ENCODE measurements at places on chromosomes 5 and 9.

GRCh38 chr5:52738095-52738506, 49.6 kb upstream of the ITGA1 start:
- DNase-seq, result no peak

- no peak for DNase-seq
Observed at GRCh38 chr9:37336150-37336549, 86.3 kb upstream of the GRHPR start.

GRCh38 chr5:6674421-6674820, 38.8 kb upstream of the TENT4A start:
- DNase-seq, result no peak

DNA sequence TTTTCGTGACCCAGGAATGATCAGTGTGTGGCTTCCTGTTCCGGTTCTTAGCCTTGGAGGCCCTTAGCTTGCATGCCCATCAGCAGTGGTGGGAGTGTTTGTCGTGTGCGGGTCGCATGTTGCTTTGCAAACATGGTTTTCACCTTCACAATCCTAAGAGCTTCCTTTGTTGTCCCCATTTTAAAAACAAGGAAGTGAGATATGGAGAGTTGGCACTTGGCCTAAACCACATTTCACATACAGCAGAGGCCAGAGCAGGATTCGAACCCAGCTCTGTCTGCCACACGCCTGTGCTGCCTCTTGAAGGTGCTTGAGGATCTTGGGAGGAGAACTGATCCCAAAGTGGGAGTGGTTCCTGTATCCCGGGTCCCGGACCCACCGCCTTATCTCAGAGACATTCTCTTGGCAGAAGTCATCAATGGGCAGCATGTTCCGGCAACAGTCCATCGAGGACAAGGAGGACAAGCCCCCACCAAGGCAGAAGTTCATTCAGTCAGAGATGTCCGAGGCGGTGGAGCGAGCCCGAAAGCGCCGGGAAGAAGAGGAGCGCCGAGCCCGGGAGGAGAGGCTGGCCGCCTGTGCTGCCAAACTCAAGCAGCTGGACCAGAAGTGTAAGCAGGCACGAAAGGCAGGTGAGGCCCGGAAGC, 38.2 kb upstream of the POMT1 start:
- no peak for DNase-seq

- no peak for DNase-seq
Observed at GRCh38 chr5:64384765-64385164, 121.0 kb upstream of the RGS7BP start.

- no peak for DNase-seq
Observed at GRCh38 chr5:178196986-178197385, 7.3 kb upstream of the HNRNPAB start.

DNA sequence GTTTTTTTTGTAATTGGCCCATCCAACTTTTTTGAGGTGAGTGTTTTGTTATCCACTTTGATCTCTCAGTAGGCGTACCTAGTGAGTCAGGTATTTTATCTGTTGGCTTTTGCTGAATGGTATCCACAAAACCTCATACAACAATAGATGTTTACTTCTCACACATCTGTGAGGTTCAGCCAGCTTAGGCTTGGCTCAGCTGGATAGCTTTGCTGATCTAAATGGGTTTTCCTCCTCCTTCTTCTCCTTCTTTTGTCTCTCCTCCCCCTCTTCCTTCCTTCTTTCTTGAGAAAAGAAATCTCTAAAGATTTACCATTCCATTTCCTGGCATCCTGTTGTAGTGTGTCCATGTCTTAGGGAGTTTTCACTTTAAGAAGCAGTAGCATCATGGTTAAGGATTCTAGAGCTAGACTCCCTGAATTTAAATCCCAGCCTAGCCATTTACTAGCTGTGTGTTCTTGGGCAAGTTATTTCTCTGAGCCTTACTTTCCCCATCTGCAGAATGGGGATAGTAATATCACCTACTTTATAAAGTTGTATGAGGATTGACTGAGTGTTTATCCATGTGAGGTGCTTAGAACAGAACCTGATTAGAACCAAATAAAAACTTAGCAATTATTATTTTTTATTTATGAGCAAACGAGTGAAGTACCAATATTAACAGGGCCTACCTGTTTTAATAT, 126.3 kb downstream of the ARHGAP26 start:
- DNase-seq, result no peak

- no peak for DNase-seq
Observed at GRCh38 chr9:87035879-87036278, 88.6 kb upstream of the GAS1 start.

DNA sequence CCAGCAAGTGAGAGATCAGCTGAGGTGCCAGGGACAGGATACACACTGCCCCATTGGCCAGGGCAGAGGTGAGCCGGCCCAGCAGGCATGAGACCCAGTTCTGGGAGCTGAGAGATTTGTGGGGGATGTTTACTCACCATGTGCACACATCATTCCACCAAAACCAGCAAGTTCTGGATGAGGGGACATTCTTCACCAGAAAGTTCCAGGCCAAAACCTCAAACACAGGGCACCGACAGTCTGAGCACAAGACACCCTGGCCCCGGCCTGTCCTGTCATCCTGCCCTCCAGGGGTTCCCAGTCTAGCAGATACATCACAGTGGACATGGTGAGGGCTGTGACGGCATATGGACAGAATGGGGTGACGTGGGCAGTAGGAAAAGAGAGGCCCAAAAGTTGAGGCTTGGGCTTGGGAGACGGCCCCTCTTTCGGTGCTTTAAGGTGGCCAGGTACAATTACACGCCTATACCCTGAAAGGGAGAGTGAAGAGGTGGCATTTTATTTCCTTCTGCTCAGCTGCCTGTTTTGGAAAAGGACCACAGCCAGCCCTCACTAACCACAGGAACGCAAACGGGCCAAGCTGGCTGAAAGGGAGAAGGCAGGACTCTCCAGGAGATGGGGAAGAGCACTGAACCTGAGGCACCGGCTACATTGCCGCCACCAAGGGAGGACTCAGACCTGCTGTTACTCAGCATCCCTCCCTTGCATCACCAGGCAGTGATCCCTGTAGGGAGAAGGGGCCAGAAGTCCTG, 64.0 kb downstream of the SHB start:
- no peak for DNase-seq

DNA sequence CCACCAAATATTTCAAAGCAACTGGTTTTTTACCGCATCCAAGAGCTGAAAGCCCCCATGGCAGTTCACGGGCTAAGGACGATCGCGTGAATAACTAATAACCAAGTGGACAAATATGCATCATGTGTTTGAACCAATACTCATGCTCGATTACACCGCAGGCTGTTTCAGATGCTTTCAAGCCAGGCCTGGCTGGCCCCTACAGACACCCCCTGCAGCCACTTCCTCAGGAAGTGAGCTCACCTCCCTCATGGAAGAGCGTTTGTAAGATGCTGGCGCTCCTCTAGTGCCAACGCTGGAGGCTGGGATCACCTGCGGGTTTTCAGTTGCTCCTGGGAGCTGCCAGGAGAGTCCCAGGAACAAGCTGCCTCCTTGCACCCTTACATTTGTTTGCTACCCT, 53.9 kb upstream of the PTCH1 start:
- no peak for DNase-seq

- no peak for DNase-seq
Observed at GRCh38 chr5:23825196-23825595, 317.8 kb downstream of the PRDM9 start.

DNA sequence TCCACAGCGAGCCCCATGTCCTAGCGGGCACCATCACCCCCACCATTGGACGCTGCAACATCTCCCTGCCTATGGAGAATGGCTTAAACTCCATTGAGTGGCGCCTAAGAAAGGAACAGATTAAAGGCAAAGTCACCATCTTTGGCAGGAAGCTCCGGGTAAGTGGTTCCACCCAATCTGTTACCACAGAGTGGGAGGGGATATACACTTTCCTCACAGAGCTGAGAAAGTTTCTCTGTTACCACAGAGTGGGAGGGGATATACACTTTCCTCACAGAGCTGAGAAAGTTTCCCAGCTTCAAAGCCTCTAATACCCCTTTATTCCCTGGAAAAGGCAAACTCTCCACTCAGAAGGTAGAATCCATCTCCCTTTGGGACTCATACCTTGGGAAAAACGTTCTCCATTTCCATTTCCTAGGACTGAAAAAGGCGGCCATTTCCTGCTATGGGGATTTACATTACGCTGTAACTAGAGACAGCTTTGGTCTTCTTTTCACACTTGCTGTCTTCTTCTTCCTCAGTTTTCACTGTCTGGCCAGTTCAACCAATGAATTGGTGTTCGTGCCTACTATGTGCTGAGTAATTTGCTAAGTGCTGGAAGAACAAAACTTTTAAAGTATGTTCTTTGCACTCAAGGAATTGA, 63.4 kb upstream of the WWC1 start:
- no peak for DNase-seq

DNA sequence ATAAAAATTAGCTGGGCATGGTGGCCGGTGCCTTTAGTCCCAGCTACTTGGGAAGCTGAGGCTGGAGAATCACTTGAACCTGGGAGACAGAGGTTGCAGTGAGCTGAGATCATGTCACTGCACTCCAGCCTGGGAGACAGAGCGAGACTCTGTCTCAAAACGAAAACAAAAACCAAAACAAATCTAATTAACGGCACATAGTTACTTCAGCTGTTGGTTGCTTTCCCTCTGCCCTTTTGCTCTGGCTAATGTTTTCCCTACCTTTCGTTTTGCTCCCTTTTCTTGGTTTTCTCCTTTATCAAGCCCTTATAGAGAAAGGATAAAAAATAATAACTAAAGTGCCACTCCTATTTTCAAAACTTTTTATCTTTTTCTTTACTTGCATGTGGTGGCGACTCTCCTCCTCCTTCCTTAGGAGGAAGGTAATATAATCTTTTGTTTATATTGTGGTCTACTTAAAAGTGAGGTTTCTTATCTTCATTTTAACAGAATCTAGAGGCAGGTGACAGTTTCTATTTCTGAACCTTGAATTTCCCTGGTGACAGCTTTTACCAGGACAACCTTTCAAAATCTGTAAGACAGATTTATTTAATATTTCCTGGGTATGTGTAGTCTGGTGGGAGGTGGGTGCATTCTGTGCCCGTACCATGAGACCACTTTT, 125.4 kb downstream of the ARHGEF28 start:
- DNase-seq, result no peak

- DNase-seq, result no peak
Observed at GRCh38 chr9:105057551-105057950, 129.6 kb upstream of the ABCA1 start.

DNA sequence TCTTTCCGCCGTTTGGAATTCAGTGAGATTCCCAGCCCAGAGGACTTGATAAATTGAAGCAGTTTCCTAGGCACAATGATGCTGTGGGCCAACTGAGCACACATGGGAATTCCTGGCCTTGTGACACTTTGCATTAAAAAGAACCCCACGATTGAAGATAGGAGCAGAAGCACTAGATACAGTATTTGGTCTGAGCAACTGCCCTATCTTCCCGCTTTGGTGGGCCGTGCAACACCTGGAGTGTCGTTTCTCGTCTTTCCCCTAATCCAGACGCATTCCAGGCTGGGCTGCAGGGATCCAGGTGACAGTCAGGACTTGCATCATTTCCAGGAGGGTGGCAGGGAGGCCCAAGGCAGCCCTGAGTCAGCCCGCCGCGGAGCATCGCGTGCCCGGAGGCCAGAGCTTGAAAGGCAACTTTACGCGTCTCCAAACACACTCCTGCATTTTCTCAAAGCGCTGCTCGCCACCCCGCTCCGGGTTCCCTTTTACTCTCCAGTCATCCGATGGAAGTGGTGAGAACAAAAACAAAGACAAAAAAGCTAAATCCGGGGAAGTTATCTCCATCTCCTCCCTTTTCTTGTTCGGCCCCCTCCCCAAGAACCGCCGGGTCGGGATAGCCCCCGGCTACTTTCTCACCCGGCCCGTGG, 753 bp upstream of the STC2 start:
- no peak for DNase-seq

- no peak for DNase-seq
Observed at GRCh38 chr5:87411973-87412629, 629 bp downstream of the CCNH start.

DNA sequence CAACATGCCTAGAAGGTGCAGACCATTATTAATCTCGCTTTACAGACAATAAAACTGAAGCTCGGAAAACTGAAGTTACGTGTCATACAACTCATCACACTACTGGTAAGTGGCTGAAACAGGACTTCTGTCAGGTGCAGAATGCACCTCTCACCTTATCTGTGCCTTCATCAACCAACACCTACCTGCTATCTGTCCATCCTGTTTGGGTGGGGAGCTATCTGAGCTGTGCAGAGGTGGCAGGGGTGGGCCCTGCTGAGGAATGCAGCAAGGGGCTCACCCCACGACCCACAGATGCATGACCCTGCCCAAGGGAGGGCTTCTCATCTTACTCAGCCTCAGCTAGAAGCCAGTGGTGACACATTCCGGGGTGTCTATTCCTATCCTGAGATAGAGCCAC, 81.6 kb downstream of the SLIT3 start:
- no peak for DNase-seq

DNA sequence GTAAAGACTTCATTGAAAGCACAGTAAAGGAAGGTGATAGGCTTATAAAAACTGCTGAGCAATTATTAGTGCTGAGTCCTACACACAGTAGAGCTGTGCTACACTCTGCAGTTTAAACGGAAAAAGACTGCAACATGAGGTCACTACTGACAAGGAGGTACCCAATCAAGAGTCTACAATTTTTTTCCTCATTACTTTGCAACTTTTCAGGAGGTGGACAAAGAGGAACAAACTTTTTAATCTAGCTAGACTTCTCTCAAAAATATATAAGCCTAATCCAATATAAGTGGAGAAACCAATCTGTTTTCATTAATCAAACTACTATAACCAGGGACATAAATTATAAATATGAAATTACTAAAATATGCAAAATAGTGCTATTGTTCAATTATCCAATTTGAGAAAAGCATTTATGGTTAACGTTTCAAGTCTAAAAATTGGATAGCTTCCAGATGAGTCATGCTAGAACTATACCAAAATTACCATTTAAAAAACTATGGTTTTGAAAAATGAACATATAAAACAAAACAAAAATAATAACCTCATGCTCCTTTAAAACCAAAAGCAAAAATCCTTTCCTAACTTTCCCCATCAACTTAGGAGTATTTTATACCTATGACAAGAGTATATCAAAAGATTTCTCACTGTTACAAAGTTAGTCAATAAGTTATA, 37.7 kb downstream of the FAM13B start:
- DNase-seq, result no peak

GRCh38 chr5:55694152-55694830, 17.8 kb downstream of the SLC38A9 start:
- DNase-seq, result no peak

- no peak for DNase-seq
Observed at GRCh38 chr5:75847561-75848021, 130.4 kb upstream of the POC5 start.

DNA sequence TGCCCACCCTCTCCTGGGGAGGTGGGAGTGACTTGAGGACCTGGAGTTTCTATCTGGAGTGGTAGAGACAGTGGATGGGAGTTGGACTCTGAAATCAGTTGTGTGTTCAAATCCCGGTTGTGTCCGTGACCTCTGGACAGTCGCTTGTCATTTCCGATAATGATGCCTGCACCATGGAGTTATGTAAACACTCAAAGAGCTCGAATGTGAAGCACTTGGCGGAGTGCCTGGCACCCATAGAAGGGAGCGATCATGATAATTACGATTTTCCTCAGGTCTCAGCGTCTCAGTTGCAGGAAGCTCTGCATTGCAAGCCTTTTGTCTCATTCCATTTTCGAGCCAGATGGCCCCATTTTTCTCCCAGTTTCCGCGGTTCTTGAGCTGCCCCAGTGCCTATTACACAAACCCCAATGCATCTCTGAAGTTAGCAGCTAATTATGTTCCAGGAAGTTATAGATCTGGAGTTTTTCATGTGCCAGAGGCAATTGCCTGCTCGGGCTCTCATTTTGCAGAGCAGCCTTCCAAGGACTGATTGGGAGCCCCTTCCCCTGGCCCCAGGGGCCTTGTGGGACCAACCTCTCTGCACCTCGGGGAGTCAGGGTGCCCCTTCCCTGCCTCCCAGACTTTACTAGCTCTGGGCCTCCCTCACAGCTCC, 175.5 kb upstream of the MVB12B start:
- DNase-seq, result no peak

Measured in left ventricle myocardium inferior (tissue), 1 donor.